ENCODE measurements at places on chromosomes 7 and 10.

GRCh38 chr10:28160866-28161405, 141.9 kb downstream of the MPP7 start:
- no peak for DNase-seq

GRCh38 chr7:4222676-4223075, 459.4 kb upstream of the FOXK1 start:
- no peak for DNase-seq

DNA sequence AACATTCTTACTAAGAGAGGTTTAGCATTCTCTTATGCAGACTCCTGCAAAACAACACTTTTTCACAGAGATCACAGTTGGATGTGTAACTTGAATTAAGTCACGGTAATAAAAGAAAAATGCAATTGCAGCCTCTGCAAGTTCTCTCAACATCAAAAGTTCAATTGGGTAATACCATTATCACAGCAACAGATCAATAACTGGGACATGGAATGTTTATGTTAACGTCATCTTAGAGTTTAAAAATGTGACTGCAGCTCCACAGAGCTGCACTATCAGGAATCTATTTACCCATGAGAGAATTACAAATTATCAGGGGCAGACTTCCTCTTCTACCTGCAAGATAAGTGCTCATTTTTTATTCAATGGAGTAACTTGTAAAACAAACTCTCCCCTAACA, 86.7 kb downstream of the VSTM4 start:
- no peak for DNase-seq

GRCh38 chr10:79434821-79435251, 10.6 kb downstream of the ZCCHC24 start:
- no peak for DNase-seq

GRCh38 chr7:152313831-152314604, 121.8 kb downstream of the KMT2C start:
- DNase-seq = no peak

- DNase-seq = no peak
Observed at GRCh38 chr10:31678575-31679516, 249.8 kb downstream of the ARHGAP12 start.

DNA sequence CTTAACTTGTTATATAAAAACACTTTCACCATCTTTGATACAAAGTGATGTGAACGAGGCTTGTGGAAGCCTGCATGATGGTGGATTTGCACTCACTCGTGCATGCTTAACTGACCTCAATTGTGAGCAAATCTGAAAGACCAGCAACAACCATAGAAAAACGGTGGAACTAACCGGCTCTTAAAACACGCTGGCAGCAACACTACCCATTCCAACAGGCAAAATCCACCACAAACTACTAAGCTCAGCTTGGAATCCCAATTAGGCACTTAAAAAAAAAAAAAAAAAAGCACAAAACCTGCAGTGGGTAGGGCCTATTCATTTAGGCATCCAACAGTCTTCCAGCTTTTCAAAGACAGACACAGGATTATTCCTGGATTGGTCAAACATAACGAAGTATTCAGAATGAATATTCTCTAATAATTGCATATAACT, 1.8 kb downstream of the GDI2 start:
- DNase-seq = no peak

DNA sequence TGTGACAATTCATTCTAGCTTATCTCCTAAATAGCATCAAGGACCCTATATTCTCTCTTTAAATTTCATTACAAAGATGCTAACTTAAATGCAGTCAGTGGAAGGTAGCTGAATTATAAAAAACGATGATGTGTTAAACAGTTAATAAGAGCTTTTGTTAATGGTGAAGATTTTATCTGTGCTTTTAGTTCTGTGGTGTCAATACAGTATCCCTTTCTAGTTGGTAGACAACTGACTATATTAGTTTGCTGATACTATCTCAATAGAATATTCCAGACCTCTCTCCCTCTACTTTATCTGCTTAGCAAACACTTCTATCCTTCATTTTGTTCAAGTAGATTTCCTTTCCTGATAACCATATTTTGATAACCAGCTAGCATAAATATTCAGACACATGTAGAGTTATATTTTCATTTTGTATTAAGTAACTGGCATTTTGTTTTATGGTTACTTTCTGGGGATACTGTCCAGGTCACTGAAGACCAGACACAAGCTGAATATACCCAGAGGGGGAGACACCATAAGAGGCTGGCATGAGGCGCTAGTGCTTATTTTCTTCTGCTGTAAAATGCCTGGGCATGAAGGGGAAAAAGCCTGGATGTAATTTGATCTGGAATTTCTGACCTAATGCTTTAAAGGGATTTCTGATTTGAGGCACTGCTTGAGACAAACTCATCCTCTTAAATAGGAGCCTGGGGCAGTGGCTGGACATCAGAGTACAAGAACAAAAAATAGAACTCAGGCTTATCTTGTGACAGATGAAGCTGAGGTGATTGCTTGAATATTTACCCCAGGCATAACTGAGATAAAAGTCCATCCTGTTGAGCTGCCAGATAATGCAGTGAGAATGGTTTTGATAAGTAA, 197.5 kb downstream of the MALRD1 start:
- DNase-seq = no peak

- DNase-seq = no peak
Observed at GRCh38 chr10:111203615-111204014, 126.8 kb downstream of the ADRA2A start.

DNA sequence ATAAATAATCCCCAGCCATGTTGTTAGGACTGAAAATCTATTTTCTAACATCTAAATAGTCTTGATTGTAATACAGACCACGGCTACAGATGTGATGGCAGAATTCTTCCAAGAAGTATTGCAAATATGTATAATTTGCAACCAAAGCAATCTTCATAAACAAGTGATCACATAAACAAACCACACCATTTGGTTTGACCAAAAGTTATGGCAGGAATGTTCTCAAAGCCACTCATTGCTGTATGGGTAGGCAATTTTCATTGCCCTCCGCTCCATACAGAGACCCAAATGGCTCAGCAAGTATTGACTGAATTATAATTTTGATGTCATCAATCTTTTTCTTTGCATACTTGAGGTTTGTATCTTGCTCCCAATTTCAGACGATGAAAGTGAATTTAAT, 19.0 kb upstream of the RHOBTB1 start:
- no peak for DNase-seq

GRCh38 chr10:11668847-11669610, 57.6 kb upstream of the USP6NL start:
- no peak for DNase-seq

- DNase-seq = no peak
Observed at GRCh38 chr10:22489467-22489866, 144.2 kb downstream of the SPAG6 start.
